ENCODE measurements at places on chromosomes 5 and 9.

DNA sequence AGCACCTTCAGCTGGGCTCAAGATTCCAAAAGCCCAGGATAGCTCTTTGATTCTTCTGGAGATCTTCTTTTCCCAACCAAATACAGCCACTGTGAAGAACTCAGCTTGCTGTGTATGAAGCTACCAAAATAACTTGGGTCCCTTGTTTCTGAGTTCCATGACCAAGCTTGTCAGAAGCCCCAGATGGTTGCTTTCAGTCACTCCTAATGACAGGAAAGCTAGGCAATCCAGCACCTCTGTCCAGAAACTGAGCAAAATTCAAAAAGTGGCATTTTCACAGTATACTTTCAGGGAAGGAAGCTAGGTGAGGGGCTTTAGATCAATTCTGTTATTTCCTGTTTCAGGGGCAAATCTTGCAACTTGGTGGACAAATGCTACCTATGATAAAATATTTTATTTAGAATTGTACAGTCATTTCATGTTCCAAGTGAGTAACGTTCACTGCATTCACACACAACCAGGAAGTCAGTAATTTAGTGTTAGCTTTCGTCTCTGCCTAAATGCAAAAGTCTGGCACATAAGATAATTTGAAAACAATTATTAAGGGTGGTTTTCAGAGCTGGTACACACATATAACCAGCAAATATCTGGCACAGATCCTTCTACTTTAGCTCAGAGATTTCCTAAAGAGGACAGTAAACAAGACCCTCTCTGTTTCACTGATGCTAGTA is 330.1 kb downstream of the GLIS3 start:
- DNase-seq, result no peak

DNA sequence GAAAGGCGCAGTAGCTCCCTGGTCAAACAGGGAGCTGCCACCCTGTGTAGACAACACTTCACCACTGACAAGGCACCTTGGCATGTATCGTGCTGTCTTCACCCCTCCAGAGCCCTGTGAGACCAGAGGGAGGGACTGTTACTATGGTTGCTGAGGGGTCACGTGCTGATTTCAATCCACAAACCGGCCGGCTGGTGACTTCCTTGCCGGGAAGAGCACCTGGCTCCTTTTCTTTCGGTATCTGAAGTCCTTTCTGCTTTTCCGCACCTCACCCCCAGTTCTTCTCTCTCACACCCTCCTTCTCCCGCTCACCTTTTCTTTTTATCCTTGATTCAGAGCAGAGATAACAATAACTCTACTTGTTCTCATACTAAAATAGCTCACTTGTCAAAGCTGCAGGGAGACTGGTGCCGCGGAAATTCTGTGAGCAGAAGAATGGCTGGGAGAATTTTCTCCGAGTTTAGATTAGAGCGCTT is 327.2 kb downstream of the ZSWIM6 start:
- no peak for DNase-seq

DNA sequence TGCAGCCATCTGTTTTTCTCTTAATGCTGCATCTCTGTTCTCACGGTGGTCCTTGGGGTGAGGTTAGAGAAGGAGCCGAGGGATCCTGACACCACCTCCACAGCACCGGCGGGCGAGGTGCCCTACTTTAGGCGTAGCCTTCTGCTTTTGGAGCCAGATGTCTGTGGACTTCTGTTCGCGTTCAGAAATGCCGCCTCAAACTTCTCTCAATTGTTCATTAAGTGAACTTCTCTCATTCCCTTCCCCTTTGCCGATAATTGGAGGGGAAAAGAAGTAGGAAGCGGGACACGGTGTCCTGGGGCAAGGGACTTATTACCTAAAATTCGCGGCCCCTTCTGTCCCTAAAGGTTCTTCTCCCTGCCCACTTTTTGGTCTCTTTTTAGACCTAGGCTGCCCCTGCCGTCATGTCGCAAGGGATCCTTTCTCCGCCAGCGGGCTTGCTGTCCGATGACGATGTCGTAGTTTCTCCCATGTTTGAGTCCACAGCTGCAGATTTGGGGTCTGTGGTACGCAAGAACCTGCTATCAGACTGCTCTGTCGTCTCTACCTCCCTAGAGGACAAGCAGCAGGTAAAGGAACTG is 455 bp downstream of the KIF20A start:
- no peak for DNase-seq

GRCh38 chr5:137497396-137498290 is 1.5 kb downstream of the SPOCK1 start:
- DNase-seq, result no peak

GRCh38 chr9:116115761-116116353 is 37.7 kb upstream of the PAPPA start:
- peak; percentile 51 for DNase-seq

- DNase-seq, result no peak
Measured at GRCh38 chr9:87542141-87542540, 44.5 kb downstream of the DAPK1 start.
